Endothelial cell (in vitro differentiated cells): ENCODE measurements at places on chromosomes 4 and X. TPM values are rescaled to one million over a fixed set of nuclear protein-coding genes. Genes with fewer than 3 reads are reported as not detected.

GRCh38 chrX:154371017-154371788, 3.2 kb downstream of the FLNA start:
- peak; percentile 77 for DNase-seq
- peaks cover 2% of the 10 kb centered on the region for H3K27me3 ChIP-seq
- H3K4me1 ChIP-seq, result no peaks in the 10 kb centered on the region

DNA sequence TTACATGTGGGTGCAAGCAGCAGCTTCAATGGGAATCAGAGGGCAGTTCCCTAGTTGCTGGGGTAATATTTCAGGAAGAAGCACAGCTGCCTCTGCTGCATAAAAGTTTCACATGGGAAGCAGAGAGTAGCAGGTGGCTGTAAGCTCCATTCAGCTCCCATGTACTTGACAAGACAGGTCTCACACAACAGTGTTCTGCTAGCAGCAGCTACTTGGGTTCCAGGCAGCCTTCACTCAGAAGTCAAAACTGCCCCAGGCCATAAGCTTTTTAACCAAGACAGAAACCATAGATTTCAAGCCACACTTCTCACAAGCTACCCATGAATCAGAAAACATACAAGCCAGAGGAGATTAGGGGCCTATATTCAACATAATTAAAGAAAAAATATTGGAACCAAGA, 41.4 kb upstream of the SPIN2A start:
- H3K27me3 ChIP-seq, result no peaks in the 10 kb centered on the region
- no peak overlapping the region for H3K27ac ChIP-seq
- no peak overlapping the region for H3K4me3 ChIP-seq

DNA sequence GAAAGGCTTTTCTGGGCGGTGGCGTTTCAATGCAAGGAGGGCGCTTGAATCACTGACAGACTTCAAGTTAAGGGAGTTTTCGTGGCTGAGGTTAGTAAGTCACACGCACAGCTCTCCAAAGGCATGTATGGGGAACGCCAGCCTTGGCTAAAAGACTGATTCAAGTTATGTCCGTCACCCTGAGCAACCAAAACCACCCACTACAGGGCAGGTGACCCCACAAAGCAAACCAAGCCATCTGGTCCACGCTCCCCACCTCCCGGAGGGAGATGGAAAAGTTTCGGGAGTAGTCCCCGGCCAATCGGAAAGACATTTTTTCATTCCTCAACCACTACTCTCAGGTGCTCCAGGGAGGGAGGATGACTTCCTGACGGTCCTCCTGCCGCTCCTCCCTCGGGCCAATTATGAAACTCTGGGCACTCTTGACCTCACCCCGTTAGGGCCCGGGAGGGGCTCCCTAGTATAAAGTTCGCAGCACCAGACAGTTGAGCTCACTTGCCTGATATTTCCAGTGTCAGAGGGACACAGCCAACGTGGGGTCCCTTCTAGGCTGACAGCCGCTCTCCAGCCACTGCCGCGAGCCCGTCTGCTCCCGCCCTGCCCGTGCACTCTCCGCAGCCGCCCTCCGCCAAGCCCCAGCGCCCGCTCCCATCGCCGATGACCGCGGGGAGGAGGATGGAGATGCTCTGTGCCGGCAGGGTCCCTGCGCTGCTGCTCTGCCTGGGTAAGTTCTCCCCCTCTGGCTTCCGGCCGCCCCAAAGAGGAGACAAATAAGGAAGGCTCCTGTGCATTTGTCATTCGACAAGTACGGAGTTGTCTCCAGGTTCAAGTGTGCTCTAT, at the start of gene EREG:
Gene EREG, plus strand, starts transcription at position 494 of the 840 bp plus-strand sequence. Its CDS starts 164 bp downstream, at position 658.
- no peaks in the 10 kb centered on the region for H3K36me3 ChIP-seq
- peak within 1 kb of the TSS; percentile 87 for H3K4me3 ChIP-seq
- peaks cover 4% of the 10 kb centered on the region for H3K27me3 ChIP-seq
- peak; percentile 54 for DNase-seq
- H3K4me1 ChIP-seq, result peaks cover 7% of the 10 kb centered on the region

DNA sequence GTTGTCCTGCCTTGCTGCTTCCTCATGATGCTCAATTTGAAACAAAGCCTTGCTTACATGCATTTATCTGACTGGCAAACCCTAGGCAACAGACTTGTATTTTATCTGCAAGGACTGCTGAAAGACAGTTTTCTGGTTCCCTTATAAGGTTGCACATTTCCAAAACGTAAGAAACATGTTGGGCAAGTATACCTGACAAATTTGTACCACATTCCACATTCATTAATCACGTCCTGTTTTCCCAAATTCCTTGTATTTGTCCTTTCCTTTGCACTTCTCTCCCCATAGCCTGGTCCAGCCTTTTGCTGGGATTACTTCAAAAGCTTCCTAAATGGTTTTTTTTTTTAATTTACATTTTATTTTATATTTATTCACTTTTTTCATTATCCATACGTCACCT, 310.1 kb downstream of the PPP3CA start:
- no peak overlapping the region for H3K4me3 ChIP-seq
- no peak for DNase-seq
- H3K36me3 ChIP-seq, result peaks cover 14% of the 10 kb centered on the region
- H3K27ac ChIP-seq, result peak overlapping the region; percentile 83
- peaks cover 31% of the 10 kb centered on the region for H3K4me1 ChIP-seq
- peaks cover 13% of the 10 kb centered on the region for H3K27me3 ChIP-seq

DNA sequence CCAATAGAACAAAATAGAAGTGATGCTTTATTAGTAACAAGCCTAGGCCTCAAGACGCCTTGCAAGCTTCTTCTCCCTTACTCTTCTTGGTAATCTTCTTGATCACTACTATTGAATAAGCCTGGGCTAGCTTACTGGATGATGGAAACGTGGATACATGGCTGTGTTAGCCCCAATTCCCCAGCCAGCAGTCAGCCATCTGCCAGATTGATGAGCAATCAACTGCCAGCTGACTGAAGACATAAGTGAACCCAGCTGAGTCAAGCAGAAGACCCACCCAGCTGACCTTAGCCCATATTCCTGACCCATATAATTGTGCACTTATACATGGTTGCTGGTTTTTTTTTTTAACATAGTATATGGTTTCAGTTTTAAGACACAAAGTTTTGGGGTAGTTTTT, 130.4 kb downstream of the DHX15 start:
- no peak overlapping the region for H3K27ac ChIP-seq
- peaks cover 7% of the 10 kb centered on the region for H3K36me3 ChIP-seq
- H3K4me3 ChIP-seq, result no peak overlapping the region
- H3K27me3 ChIP-seq, result peaks cover 1% of the 10 kb centered on the region
- H3K4me1 ChIP-seq, result peaks cover 3% of the 10 kb centered on the region

DNA sequence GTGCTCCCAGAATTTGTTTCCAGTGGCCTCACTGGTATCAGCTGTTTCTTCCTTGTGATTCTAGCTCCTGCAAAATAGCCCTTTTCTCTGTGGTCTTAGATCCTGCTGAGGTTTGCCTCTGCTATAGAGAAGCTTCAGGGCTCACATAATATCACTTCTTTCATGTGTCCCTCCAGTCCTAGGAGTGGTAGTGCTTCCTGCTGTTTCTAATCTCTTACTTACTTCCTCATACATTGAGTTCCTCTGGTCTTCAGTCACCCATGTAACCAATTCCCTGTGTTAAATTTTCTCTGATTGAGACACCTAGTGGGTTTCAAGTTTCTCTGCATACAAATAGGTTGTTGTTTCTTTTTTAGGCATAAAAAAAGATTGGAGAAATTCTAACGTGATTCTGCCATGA, 1567.9 kb downstream of the ARAP2 start:
- no peaks in the 10 kb centered on the region for H3K4me1 ChIP-seq
- no peak for DNase-seq
- no peaks in the 10 kb centered on the region for H3K27me3 ChIP-seq
- no peak overlapping the region for H3K4me3 ChIP-seq

DNA sequence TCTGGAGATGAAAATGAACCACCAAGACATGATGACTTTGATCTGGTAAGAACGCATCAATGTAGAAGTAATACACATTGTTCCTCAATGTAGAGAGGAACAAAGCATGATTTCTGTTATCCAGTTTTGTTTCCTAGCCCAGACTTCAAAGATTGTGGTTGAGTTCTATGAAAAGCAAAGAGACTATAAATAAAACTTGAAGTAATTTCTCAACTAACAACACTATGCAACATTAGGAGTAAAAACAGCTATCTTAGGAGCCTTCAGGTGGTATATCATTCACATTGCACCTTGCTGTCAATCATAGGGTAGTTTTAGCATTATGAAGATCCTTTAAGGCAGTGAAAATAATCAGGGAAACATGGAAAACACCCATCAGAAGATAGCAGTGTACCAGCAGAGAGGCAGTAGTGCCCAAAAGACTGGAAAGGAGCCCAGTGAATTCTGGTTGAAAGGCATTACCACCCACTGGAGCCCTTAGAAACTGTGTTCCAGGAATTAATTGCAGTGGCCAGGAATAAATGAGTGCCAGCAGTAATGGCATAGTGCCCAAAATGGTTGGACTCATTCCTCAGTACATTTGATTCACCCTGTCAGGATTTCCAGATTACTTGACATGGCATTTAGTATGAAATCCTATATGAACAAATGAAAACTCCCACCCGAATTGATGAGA, 300.7 kb upstream of the CXXC4 start:
- H3K27ac ChIP-seq, result no peak overlapping the region
- no peak overlapping the region for H3K4me3 ChIP-seq
- no peak for DNase-seq
- no peaks in the 10 kb centered on the region for H3K27me3 ChIP-seq
- H3K4me1 ChIP-seq, result no peaks in the 10 kb centered on the region

DNA sequence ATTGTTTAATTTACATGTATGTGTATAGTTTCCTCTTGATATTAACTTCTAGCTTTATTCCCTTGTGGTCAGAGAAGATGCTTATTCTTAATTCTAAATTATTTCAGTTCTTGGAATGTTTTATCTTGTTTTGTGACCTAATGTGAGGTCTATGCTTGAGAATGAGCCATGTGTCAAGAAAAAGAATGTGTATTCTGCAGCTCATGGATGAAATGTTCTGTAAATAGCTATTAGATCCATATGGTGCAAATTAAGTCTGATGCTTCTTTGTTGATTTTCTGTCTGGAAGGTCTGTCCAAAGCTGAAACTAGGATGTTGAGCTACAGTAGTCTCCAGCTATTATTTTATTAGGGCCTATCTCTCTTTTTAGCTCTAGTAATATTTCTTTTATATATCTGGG, 187.3 kb upstream of the RASGEF1B start:
- H3K4me3 ChIP-seq, result no peak overlapping the region
- DNase-seq, result no peak
- H3K27me3 ChIP-seq, result no peaks in the 10 kb centered on the region
- no peak overlapping the region for H3K27ac ChIP-seq
- no peaks in the 10 kb centered on the region for H3K4me1 ChIP-seq

- no peaks in the 10 kb centered on the region for H3K4me1 ChIP-seq
- no peak for DNase-seq
- no peak overlapping the region for H3K27ac ChIP-seq
- no peaks in the 10 kb centered on the region for H3K36me3 ChIP-seq
- H3K27me3 ChIP-seq, result peaks cover 1% of the 10 kb centered on the region
These were observed 126.7 kb upstream of the MAGEE2 start for GRCh38 chrX:75911716-75912115.

DNA sequence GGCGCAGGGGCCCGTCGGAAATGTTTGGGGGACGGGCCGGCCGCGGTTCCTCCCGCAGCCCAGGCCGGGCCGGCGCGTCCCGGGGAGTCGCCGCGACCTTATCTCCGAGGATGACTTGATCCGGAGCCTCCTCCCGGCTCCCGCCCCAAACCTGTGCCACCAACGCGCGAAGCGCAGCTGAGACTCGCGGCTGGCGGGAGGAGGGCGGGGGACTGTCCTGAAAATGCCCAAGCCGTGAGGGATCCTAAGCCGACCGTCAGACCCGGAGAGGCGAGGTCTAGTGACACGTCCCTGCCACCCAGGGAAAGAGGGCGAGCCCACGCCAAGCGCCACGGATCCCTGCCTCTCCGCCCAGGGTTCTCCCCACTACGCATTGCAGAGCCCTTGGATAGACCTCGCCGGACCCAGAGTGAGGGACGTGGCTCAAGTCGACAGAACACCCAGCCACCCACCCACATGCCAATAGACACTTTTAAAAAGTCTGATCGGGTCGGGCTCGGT, 26.9 kb downstream of the UTP14A start:
- peaks cover 6% of the 10 kb centered on the region for H3K4me1 ChIP-seq
- DNase-seq, result peak; percentile 20
- H3K27ac ChIP-seq, result no peak overlapping the region
- no peak overlapping the region for H3K4me3 ChIP-seq

DNA sequence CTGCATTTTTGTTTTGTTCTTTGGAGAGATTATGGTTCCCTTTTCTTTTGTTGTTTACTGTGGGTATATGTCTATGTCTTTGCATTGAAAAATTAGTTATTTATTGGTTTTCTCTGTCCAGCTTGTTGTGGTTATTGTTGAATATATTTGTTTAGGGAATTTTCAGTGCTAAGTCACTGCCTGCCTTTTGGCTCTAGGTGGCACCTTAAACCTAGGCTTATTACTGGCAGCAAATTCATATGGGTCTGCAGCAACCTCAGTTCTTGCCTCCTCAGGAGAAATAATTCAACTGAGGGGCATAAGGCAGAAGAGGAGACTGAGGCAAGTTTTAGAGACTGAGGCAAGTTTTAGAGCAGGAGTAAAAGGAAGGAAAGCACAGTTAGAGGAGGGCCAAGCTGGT, 1157.3 kb upstream of the AGA start:
- H3K4me1 ChIP-seq, result no peaks in the 10 kb centered on the region
- H3K4me3 ChIP-seq, result no peak overlapping the region
- H3K27ac ChIP-seq, result no peak overlapping the region

DNA sequence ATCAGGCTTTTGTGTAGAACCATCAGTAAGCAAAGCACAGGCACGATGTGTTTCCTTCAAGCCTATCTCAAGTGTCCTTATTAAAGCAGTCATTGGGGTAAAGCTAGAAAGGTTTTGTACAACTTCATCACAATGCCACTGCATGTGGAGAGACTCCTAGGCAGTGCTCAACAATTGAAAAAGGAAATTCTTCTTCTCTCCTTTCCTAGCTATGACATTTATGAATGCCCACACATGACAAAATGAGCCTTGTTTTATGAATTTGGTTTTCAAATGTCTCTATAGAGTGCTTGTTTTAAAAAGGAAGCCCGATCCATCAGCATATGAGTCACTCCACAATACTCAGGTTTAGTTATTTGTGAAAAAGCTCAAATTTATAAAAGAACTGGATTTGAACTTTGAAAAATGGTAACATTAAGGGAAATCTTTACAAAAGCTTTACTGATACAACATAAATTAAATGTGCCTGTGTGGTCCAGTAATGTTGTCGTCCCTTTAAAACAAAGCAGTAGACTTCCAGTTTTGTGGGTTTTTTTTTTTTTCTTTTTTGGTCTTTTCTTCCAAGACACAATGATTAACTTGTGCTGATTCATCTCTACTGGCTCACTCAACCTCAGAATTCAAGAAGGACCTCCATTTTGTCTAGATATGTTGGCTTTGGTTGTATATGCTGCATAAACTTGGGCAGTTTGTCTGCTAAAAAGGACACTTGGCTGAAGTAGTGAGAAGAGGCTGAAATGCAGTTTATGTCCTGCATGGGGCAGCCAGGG, 273.8 kb downstream of the GASK1B start:
- H3K36me3 ChIP-seq, result no peaks in the 10 kb centered on the region
- peaks cover 1% of the 10 kb centered on the region for H3K27me3 ChIP-seq
- no peak overlapping the region for H3K4me3 ChIP-seq
- no peak overlapping the region for H3K27ac ChIP-seq
- H3K4me1 ChIP-seq, result no peaks in the 10 kb centered on the region

- H3K27me3 ChIP-seq, result no peaks in the 10 kb centered on the region
- peaks cover 8% of the 10 kb centered on the region for H3K36me3 ChIP-seq
- DNase-seq, result no peak
- H3K27ac ChIP-seq, result no peak overlapping the region
- peaks cover 7% of the 10 kb centered on the region for H3K4me1 ChIP-seq
- H3K4me3 ChIP-seq, result no peak overlapping the region
These were observed 48.7 kb upstream of the SRD5A3 start for GRCh38 chr4:55297346-55297745.

Gene ASB12
- total RNA-seq, result 0.33 TPM

Gene AFM
- 0.64 TPM for total RNA-seq

Gene NAA11
- total RNA-seq, result not detected

Gene RXFP1
- not detected for total RNA-seq

Gene TRMT2B
- total RNA-seq, result 12.2 TPM

Gene SYN1
- total RNA-seq, result 2.9 TPM
